Naive thymus-derived CD8-positive, alpha-beta T cell (primary cell): ENCODE measurements at places on chromosomes 1 and 21. TPM values are rescaled to one million over a fixed set of nuclear protein-coding genes. Genes with fewer than 3 reads are reported as not detected.

Gene GUCA2B
- total RNA-seq, result not detected

Gene CCDC181
- total RNA-seq, result not detected

Gene FCRLB
- 1.1 TPM for total RNA-seq

Gene KCNT2
- total RNA-seq, result not detected

Gene POMGNT1
- 52.3 TPM for total RNA-seq

Gene KCNJ6
- total RNA-seq, result not detected

Gene CD1E
- not detected for total RNA-seq

Gene SAMD13
- total RNA-seq, result 1.2 TPM

Gene PROX1
- total RNA-seq, result not detected

Gene LAX1
- total RNA-seq, result 25.1 TPM

Gene RHEX
- total RNA-seq, result not detected

Gene EVI5
- total RNA-seq, result 1.8 TPM

Gene TCHHL1
- not detected for total RNA-seq

Gene RRP1B
- total RNA-seq, result 39.9 TPM

Gene TMEM234
- 26.4 TPM for total RNA-seq

Gene GFI1
- 22.4 TPM for total RNA-seq

Gene HUNK
- total RNA-seq, result 0.23 TPM

Gene TTC39A
- not detected for total RNA-seq

Gene EXTL1
- 0.19 TPM for total RNA-seq

Gene CFAP107
- not detected for total RNA-seq

Gene ST6GALNAC3
- 3.6 TPM for total RNA-seq

Gene CELA2B
- not detected for total RNA-seq

Gene NEK7
- 58.2 TPM for total RNA-seq

Gene SPOCD1
- 0.36 TPM for total RNA-seq

Gene FBXO42
- 24.3 TPM for total RNA-seq

Gene CLDN17
- total RNA-seq, result not detected

Gene ANXA9
- total RNA-seq, result 0.49 TPM

Gene NT5C1A
- 0.88 TPM for total RNA-seq

Gene KCNQ4
- total RNA-seq, result 0.18 TPM

Gene TLCD4
- 0.08 TPM for total RNA-seq

Gene DIO1
- not detected for total RNA-seq

Gene TMEM51
- not detected for total RNA-seq

Gene CD101
- total RNA-seq, result not detected

Gene GRHL3
- not detected for total RNA-seq

Gene NMNAT2
- total RNA-seq, result not detected

Gene S100A2
- total RNA-seq, result not detected

Gene MASP2
- 0.34 TPM for total RNA-seq

Gene C21orf91
- total RNA-seq, result 56.4 TPM

Gene HTR6
- total RNA-seq, result not detected

Gene IFNAR1
- 53.7 TPM for total RNA-seq

Gene CD1D
- 0.27 TPM for total RNA-seq

Gene CCDC27
- total RNA-seq, result not detected
